Activated CD8-positive, alpha-beta memory T cell treated with anti-CD3 and anti-CD28 coated beads, Interleukin-2, amount 10 ng/mL, durations not matched to agents 7 days and 5 days (primary cell): ENCODE measurements at places on chromosomes 4 and X.

DNA sequence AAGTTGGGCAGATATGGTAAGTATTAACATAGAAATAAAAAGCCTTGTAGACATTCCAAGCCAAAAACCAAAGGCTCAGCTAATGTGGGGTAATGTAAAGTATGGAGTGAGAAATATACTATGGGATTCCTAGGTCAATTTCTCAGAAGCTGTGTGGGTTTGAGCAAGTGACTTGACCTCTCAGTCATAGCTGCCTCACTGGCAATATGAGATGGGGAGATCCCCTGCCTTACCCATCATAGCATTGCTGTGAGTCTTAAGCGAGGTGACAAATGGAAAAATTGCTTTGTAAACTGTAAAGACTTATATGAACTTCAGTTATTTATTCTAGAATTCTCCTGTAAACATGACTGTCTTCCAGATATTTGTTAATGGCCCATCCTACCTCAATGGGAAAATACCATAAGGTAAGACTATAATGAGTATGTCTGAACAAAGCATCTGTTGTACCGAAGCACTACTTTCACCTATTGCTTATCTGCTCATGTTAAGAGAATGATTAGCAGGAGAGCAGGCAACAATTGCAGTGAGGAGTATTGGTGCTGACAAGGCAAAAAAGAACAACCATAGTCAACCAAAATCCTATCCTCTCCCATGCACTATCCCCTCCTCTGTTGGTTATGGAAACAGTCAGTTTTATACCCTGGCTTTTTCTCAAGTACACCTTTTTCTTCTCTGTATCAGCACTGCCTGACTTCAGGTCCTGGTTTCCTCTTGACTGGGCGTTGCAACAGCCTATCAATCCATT lies 44.1 kb upstream of the TRPC3 start:
- no peak for DNase-seq

- DNase-seq = no peak
Measured at GRCh38 chrX:138485767-138486166, 225.8 kb downstream of the FGF13 start.

GRCh38 chrX:15471028-15471427 lies 22.1 kb downstream of the PIR start:
- DNase-seq = peak; percentile 66

- no peak for DNase-seq
Measured at GRCh38 chrX:39967348-39967747, 130.4 kb downstream of the BCOR start.
